ENCODE measurements at places on chromosomes 6 and 20.

DNA sequence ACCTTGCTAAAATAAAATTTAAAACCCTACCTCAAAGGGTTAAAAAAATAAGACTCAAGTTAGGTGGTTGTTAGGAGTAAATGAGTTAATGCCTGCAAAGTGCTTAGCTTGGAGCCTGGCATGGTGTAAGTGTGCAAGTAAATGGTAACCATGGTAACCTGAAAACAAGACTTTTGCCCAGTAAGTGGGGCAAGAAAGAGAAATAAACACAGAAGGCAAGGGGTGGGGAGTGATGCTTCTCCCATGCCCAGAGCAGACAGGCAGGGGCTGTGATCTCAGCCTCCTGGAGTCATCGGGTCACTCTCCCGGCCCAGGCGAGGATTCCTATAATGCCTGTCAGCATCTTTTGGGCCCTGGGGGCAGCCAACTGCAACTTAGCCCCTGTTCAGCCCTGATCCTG is 59.2 kb upstream of the SLC32A1 start:
- DNase-seq, result peak; percentile 17

- DNase-seq, result no peak
Observed at GRCh38 chr6:149064001-149064659, 253.4 kb upstream of the TAB2 start.

GRCh38 chr6:116438590-116439448 is 22.4 kb upstream of the CALHM6 start:
- DNase-seq, result no peak

DNA sequence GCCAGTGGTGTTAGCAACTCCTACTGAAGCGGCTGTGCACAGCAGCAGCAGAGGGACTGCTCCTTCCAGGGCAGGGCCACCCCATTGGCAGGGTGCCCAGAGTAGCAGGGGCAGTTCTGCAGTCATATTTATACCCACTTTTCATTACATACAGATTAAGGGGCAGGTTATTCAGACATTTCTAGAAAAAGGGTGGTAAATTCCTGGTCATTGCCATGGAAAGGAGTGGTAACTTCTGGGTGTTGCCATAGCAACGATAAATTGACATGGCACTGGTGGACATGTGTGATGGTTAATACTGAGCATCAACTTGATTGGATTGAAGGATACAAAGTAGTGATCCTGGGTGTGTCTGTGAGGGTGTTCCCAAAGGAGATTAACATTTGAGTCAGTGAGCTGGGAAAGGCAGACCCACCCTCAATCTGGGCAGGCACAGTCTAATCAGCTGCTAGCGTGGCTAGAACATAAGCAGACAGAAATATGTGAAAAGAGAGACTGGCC is 45.0 kb downstream of the IYD start:
- DNase-seq, result no peak

GRCh38 chr6:163298079-163298830 is 116.3 kb upstream of the QKI start:
- no peak for DNase-seq

DNA sequence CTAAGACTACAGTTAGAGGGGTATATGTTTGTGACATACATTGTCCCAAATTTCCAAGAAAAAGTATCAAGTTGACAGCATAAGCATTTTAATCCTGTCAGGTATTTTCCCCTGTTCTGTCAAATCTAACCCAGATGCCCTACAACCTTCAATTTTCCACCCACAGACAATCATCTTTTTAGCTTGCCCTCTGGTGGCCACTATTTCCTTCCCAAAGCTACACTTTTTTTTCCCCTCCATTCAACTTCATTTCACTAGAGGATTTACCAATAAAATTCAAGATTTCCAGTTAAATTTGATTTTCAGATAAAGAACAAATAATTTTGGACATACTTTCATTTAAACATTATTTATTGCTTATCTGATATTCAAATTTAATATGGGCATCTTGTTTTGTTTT is 286.6 kb downstream of the TENT5A start:
- DNase-seq, result no peak

DNA sequence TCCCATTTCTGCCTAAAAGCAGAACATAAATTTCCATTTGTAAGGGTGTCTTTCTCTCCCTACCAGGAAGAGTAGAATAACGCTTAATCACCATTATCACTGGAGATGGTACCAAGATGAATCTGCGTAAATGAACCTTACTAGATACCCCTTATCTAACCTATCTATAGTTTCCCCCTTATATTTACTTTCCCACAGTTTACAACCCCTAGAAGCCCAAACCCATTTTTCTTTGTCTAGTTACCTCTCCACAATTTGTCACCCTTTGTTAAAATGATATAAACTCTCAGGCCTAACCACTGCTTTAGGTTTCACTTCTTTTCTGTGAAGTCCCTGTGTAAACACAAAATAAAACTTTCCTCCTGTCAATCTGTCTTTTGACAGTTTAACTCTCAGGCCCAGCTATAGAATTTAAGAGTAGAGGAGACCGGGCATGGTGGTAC is 45.5 kb downstream of the PCNA start:
- no peak for DNase-seq

GRCh38 chr20:37945091-37945547 is 42.2 kb downstream of the VSTM2L start:
- no peak for DNase-seq

DNA sequence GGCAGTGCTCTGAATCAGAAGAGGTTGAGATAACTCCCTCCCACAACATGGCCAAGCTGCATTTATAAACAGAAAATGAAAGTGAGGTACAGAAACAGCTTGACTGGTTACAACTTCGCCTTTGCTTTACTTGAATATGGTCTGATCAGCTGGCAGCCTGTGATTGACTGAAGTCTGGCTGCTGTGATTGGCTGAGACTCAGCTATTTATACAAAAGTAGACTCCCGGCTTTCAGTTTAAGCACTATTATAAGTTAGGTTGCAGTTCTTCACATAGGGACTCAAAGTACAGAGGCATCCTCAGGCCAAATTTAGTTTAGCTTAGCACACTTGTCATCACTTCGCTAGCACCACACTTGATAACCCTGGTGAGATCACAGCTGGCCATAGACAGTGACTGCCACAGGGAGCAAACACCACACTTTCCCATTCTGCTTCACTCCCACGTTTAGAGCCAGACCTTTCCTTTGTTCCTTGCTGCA is 362.6 kb downstream of the EPM2A start:
- no peak for DNase-seq

- DNase-seq, result peak; percentile 52
Observed at GRCh38 chr20:38049800-38050199, 16.3 kb downstream of the RPRD1B start.

- peak; percentile 85 for DNase-seq
Observed at GRCh38 chr20:48734104-48734749, 93.6 kb downstream of the PREX1 start.

- no peak for DNase-seq
Observed at GRCh38 chr6:15457121-15457650, 205.6 kb downstream of the DTNBP1 start.

DNA sequence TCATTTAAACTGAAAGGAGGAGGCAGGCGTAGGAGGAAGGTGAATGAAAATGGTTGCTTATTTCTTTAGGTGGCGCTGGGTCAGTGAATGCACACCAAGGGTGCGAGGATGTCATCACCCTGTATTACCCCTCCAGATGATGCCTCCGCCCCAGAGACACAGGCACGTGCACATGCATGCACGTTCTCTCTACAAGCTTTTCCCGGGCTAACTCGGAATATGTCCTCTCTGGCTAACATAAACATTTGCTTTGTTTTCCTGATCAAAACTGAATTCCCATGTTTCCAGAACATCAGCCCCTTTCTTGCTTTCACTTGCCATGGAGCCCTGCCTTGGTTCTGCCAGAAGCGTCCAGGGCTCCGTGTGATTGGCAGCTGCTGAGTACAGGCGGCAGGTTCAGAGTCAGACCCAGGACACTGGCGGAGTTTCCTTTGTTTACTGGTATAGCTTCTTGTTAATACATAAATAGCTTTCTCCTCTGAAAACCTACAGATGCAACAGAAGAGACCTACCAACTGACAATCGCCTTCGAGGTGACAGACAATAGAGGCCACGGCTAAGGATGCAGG is 131.2 kb upstream of the RPS6KA2 start:
- no peak for DNase-seq

DNA sequence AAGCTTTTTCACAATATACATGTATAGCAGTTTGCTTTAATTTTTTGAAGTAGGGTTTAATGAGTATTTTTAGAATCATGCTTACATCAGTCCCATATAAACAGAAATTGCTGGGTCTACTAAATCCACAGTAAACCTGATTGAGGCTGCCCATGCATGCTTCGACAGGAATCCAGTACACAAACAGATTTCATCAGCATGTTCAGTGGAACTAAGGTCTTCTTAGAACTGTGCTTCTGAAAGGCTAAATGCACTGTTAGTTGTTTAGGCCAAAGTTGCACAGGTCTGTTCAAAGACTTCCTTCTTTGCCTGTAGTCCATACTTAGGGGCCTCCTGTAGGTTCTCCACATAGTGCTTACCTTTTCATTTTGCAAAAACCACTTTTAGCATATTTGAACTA is 42.5 kb upstream of the THBS2 start:
- no peak for DNase-seq

GRCh38 chr6:76644231-76644630 is 571.8 kb upstream of the IMPG1 start:
- no peak for DNase-seq

- no peak for DNase-seq
Observed at GRCh38 chr6:136728033-136728939, 64.0 kb downstream of the MAP3K5 start.

DNA sequence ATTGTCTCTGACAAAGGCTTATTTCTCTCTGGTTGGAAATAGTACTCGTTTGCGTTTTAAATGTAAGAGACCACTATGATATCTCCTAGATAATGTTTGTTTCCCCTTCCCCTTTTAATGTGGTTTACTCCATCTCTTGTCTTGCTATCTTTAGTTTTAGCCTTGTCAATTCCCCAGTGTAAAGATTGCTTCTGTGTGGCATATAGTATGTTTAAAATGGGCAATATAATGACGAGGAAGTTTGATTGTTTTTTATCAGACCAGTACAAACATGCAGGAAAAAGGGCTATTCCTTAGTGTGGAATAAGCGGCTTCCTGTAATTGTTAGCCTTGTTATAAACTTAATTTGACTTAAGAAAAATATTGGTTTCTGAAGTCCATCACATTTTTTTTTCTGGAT is 3.1 kb downstream of the QKI start:
- DNase-seq, result no peak

DNA sequence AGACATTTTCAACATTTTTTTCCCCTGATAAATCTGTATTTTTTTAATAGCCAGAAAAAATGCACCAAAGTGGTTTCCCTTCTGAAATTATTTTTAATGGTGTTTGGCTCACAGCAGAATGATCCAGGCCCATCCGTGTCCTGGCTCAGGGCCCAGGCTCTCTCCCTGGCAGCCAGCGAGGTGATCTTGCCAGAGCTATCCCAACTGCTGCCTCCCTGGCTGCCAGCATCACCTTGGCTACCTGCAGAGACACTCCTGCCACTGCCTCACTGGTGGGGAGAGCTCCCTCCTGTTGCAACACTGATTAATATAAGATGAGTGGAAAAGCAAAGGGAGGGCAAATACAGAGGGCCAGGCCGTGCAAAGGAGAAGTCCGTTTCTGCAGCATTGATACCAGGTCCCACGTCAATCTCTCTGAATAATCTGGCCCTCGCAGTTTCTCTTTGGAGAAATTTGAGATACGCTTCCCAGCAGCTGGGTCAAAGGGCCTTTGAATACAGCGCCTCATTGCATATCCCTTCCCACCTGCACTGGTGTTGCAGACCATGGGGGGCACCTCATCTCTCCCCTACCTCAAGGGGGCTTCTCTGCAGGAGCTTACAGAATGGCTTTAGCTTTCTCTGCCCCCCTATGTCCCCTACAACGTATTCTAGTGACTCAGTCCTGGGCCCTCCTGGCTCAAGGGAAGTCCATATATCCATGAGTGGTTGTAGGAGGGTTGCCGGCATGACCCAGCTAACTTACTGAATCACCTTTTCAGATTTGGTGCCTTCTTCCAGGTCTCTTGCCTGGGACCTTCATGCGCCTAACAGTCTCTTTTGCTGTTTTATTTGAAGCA is 12.8 kb upstream of the DSTN start:
- DNase-seq, result peak; percentile 85
